ENCODE measurements at places on chromosomes 5 and 9. TPM values are rescaled to one million over a fixed set of nuclear protein-coding genes. Genes with fewer than 3 reads are reported as not detected.

- no peak for DNase-seq
Measured at GRCh38 chr9:74032421-74032820, 464.7 kb upstream of the RORB start.

GRCh38 chr5:181052672-181053487 is 12.8 kb downstream of the BTNL9 start:
- peak; percentile 45 for DNase-seq

DNA sequence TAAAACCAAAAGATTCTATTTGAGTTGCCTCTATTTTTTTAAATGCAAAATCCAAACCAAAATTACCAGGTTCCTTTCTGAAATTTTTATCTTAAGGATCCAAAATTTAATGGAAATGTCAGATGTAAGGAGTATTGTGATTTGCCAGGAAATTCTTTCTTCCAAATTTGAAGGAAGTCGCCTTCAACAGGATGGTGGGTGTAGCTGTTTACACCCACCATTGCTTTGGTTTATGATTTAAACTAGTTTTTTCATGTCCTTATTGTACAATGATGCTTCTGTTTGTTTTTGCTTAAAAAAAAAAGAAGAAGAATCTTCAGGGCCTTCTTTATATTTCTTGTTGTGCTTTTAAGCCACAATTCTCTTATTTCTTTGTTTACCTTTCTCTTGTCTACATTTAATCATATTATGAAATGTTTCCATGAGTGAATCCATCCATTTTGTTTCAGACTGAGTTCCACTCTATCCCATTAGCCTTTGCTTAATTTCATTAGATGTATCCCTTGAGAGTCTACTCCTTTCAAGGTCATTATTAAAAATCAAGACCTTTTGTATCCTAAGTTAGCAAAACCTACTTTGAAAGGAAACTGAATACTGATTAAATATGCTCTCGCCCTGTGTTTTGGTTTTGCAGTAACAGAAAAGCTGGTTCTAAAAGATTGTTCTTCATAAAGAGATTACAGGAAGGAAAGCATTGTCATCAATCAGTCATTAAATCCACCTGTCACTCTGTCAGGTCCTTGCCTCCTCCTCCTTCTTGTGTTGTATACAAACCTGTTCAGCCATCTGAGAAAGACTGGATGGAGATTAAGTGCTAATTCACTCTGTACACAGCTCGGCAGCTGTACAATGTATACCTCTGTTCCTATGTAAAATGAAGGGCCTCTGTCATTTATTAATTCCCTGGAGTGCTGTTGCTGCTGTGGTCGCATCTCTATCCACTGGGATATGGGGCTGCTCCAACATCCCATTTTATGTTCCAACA is 45.5 kb upstream of the SLC2A8 start:
- no peak for DNase-seq

DNA sequence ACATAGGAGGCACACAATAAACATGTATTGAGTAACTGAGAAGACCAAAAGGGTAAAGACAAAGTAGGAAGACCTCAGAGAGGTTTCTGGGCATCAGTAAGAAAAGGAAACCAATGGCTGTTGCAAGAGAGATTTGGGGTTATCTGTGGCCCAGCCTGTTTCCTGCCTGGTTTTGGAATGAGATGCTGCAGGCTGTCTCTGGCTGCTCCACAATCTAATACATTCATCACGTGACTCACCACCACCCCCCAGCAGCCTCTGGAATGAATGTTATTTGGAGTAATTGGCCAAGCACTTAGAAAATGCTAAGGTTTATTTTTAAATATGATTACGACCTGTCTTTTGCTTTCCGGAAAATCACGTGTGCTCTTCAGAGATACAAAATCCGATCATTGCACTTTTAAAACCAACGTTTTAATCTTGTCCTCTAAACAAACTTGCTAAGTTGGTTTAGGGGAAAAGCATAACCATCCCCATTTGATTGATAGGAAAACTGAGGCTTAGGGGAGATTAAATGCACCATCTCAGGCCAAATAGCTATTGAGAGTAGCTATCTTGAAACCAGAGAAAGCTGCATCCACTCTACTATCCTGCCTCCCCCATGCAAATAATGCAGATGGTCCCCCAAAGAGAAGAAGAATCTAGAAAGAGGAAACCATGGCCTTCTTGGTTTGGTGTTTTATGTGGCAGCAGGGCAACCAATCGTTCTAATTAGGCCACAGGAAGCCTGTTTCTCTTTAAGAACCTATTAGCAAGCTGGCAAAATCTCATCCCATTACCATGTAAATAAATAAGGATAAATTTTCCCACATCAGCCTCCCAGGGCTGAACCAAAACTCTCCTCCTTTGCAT is 151.8 kb upstream of the ADRA1B start:
- peak; percentile 38 for DNase-seq

GRCh38 chr9:83218411-83219090 is 155.6 kb upstream of the RASEF start:
- no peak for DNase-seq

GRCh38 chr5:65087154-65087553 is 318.4 kb downstream of the CWC27 start:
- DNase-seq: no peak

- DNase-seq: no peak
Measured at GRCh38 chr5:151469992-151470391, 22.6 kb downstream of the SLC36A1 start.

GRCh38 chr5:124929000-124929399 is 182.6 kb upstream of the ZNF608 start:
- DNase-seq: no peak

GRCh38 chr5:1074226-1074625 is 37.6 kb downstream of the SLC12A7 start:
- DNase-seq: no peak

- no peak for DNase-seq
Measured at GRCh38 chr5:137516251-137516797, 17.2 kb upstream of the SPOCK1 start.

DNA sequence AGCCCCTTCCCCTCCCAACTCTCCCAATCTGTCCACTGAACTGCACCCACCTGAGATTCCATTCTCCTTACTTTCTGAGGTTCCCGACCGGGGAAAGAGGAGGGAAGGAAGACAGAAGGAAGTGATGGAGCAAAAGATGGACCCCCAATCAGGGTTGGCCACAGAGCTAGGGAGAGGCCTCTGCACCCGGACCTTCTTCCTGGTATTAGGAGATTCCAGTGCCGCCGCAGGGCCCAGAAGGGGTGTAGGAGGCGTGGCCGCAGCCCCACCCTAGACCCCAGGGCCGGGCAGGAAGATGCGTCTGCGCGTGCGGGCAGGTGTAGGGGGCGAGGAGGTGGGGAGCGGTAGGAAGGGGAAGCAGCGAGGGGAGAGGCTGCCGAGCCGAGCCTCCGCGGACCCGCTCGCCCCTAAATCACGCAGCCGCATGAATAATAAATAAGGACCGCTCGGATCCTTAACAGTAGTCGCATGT is 104.2 kb upstream of the MVB12B start:
- no peak for DNase-seq

DNA sequence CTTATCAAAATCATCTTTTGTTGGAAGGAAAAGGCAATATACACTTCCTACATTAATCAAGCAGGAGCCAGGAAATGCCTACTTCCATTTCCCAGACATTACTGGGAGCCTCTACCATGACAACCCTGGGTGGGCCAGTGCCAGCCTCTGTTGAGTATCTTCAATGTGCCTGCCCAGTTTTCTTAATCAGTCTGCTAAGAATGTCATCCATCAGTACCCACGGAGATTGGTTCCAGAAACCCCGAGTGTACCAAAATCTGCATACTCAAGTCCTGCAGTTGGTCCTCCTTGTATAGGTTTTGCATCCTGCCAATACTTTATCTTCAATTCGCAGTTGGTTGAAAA is 82.4 kb downstream of the MARCHF3 start:
- no peak for DNase-seq

DNA sequence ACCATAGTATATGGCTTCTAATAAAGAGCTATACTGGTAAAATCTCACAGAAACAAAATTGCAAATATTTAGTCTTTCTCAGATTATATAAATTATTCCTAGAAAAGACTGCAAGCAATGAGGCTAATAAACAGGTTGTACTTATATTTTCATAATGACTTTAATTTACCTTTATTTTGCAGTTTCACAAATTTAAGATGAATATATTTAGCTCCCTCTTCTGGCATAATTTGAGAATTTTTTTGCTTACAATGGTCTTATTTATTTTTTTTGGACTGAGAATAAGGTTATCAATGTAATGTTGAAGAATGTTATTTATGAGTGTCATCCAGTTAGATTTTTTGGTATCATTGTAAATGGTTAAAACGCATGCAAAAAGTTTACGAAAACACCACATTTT is 56.7 kb downstream of the PIK3R1 start:
- DNase-seq: no peak

- peak; percentile 28 for DNase-seq
Measured at GRCh38 chr9:127388856-127389238, 8.1 kb upstream of the SLC2A8 start.

DNA sequence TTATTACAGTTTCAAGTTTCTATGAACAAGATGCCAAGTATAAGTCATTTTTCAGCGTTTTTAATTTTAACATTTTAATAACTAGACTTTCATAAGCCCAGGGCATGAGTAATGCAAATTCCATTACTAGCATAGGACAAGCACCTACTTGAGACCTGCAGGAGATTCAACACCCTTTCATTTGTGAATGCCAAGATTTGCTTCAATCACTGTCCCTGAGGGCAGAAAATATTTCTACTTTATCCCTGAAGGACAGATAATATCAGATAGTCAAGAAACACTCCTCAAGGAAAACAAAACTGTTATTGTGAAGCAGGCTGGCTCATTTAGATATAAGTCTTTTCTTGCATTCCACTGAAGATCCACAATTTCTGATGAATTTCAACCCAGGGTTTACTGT is 27.7 kb upstream of the ZNF622 start:
- DNase-seq: no peak

- DNase-seq: no peak
Measured at GRCh38 chr5:15992918-15993317, 186.7 kb downstream of the MARCHF11 start.

GRCh38 chr5:10301842-10302610 is 5.7 kb downstream of the CMBL start:
- no peak for DNase-seq

DNA sequence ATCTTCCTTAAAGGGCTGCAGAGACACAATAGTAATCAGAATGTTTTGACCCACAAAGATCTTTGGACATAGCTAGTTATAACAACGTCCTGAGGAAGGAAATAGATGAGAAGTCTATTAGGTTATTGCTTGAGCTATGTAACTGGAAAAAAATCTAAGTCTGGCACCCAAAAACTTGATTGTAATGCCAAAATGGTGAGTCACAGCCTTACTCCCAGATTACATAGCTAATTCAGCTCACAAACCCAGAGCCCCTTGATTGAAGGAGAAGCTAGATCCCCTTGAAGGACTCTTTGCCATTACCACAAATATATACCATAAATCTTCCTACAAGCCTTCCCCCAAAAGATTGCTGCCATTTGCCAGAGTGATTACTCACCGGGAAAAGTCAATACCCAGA is 341.8 kb upstream of the KIF2A start:
- no peak for DNase-seq

GRCh38 chr5:58985759-58986158 is 402.9 kb downstream of the RAB3C start:
- DNase-seq: no peak

- no peak for DNase-seq
Measured at GRCh38 chr5:126878085-126878484, 101.1 kb downstream of the LMNB1 start.

GRCh38 chr9:98363644-98364043 is 108.2 kb upstream of the TBC1D2 start:
- DNase-seq: no peak

- DNase-seq: no peak
Measured at GRCh38 chr9:89945133-89945532, 340.3 kb downstream of the GADD45G start.

DNA sequence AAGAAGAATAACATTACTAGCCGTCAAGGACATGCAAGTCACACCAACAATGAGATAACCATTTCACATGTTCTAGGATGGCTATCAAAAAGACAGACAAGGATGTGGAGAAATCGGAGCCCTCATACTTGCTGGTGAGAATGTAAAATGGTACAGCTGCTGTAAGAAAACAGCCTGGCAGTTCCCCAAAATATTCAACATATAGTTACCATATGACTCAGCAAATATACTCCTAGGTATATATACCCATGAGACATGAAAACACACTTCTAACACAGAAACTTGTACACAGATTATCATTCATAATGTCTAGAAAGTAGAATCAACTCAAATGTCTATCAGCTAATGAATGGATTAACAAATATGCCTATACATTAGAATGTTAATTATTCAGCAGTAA is 105.4 kb upstream of the PCAT7 start:
- no peak for DNase-seq

The RASGRF2 gene
- 8.2 TPM for total RNA-seq

The DMRT3 gene
- total RNA-seq: not detected

The CLTA gene
- 133 TPM for total RNA-seq

The CDKN2B gene
- total RNA-seq: not detected

The CTSV gene
- 0.71 TPM for total RNA-seq

The PCDHB14 gene
- total RNA-seq: not detected

The HMGXB3 gene
- 30.5 TPM for total RNA-seq

The SH3PXD2B gene
- total RNA-seq: 1.8 TPM

The FOXD4L3 gene
- total RNA-seq: not detected

The CSF1R gene
- total RNA-seq: 0.76 TPM

Data from activated CD4-positive, alpha-beta T cell treated with anti-CD3 and anti-CD28 coated beads for 36 hours (primary cell).